Fibroblast of skin of abdomen (primary cell): ENCODE measurements at places on chromosomes 6 and 20.

GRCh38 chr6:35757456-35758123, 18.8 kb upstream of the CLPSL2 start:
- DNase-seq = peak; percentile 17

DNA sequence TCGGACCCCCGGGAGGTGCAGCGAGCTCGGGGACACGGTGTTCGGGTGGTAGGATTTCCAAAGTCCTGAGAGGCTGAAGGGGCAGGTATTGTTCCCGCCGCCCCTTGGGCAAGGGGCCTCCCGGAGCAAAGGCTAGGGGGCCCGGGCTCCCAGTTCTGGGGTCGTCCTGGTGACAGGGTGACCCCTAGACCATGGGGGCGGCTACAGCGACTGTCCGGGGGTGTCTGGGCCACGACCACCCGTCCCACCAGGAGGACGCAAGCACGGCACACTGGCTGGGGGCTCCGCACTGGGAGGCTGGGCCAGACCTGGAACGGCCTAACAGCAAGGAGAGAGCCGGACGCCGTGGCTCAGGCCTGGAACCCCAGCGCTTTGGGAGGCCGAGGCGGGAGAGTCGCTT, 55.6 kb downstream of the PRR18 start:
- no peak for DNase-seq

GRCh38 chr6:6176586-6177228, 143.8 kb downstream of the F13A1 start:
- no peak for DNase-seq

DNA sequence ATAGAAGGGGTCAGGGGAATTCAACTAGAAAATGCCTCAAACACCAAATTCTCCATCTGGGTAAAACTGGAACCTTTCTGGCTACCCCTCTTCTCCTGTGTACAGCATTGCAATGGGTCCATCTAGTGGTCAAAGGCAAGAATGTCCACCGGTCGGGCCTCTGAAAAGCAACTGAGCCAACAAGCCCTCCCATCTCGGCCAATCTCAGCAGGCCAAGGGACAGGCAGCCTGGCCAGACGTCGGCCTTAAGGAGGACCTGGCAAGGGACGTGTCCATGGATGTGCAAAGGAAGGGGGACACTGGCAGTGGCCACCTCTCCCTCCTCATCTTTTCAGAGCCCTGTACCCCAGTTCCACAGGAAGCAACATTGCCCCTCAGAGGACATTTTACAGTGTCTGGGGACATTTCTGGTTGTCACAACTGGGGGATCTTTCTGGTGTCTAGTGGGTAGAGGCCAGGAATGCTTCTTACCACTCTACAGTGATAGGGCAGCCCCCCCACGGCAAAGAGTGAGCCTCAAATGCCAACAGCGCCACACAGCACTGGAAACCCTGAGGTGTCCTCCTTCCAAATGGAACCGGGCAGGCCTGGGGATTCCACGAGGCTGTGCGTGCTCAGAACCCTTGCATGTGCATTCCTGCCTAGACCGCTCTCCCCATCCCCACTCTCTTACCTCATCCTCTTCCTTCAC, 99.8 kb upstream of the FOXA2 start:
- peak; percentile 67 for DNase-seq

DNA sequence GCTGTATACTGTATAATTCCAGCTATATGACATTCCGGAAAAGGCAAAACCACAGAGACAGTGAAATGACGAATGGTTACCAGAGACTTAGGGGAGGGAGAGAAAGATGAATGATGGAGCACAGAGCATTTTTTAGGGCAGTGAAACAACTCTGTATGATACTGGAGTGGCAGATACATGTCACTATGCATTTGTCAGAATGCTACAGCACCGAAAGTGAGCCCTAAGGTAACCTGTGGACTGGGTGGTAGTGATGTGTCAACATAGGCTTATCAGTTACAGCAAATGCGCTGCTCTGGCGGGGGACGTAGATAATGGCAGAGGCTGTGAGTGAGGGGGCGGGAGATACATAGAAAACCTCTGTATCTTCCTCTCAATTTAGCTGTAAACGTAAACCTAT, 201.3 kb upstream of the SSTR4 start:
- DNase-seq = peak; percentile 65

GRCh38 chr6:105748737-105749161, 337.4 kb upstream of the PRDM1 start:
- peak; percentile 38 for DNase-seq

GRCh38 chr6:127519469-127519785, 292 bp upstream of the MTCL3 start:
- no peak for DNase-seq

DNA sequence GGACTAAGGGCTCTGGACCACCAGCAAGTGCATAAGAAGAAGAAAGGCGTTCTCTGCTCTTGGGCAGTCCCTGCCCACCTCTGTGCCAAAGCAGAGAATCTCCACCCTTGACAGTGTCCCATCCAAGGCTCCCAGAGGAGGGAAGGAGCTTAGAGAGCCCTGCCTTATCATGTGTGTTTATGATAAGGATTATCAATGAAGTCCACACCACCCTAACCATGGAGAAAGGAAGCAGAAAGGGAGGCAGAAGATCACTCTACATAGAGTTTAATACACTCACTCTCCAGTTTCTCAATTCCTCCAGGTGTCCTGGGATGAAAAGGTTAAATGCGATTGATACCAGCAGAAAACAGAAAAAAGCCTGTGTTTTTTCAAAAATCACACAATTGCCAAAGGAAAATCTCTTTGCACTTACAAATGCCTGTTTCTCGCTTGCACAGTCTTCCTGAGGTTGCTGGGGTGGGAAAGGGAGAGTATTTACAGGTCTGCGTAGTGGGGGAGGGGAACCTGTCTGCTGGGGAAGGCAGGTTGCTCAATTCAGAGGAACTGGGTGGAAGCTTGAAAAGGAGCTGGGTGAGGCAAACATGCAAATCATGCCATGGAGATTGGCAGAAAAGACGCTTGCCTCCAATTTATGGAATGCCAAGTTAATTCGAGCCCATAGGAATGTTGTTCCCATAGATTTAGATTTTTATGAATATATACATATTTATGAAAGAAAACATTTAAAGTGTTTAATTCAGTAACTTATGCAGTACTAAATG, 104.0 kb downstream of the EYA2 start:
- DNase-seq = no peak

DNA sequence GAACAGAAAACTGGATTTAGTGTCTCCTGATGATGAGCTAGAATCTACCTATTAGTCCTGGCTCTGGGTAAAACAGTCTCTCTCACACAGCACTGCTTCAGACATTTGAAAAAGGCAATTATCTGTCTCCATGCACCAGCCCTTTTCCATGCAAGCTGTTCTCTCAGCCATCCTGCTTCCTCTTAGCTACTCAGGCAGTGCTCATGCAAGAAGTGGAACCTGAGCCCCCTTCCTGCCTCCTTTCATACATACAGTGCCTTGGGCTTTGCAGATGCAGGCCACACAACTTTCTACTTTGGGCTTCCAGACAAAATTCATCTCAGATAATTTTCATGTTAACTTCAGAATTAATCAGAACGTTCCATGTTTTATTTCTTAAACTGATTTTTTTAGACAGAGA, 151.3 kb downstream of the RALGAPA2 start:
- DNase-seq = no peak

GRCh38 chr6:32413427-32414047, 6.6 kb upstream of the BTNL2 start:
- peak; percentile 67 for DNase-seq

DNA sequence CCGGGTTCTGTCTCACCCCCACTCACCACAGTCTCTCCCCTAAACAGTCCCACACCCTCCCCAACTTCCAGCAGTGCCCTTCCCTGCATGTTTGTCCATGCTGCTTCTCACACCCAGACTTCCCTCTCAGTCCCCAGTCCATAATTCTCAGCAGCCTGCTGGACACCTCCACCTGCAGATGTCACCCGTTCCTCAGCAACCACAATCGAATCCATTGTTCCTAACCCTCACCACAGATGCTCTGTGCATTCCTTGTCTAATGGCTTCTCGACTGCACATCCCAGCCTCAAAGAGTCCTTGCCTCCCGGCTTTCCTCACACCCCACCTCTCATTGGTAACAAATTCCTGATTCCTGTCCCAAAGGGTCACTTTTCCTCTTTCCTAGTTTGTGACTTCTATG, 55.6 kb downstream of the GOPC start:
- DNase-seq = no peak

GRCh38 chr6:1296079-1296478, 15.8 kb upstream of the FOXQ1 start:
- no peak for DNase-seq

- no peak for DNase-seq
Observed at GRCh38 chr6:24408719-24409410, 6.1 kb downstream of the MRS2 start.

DNA sequence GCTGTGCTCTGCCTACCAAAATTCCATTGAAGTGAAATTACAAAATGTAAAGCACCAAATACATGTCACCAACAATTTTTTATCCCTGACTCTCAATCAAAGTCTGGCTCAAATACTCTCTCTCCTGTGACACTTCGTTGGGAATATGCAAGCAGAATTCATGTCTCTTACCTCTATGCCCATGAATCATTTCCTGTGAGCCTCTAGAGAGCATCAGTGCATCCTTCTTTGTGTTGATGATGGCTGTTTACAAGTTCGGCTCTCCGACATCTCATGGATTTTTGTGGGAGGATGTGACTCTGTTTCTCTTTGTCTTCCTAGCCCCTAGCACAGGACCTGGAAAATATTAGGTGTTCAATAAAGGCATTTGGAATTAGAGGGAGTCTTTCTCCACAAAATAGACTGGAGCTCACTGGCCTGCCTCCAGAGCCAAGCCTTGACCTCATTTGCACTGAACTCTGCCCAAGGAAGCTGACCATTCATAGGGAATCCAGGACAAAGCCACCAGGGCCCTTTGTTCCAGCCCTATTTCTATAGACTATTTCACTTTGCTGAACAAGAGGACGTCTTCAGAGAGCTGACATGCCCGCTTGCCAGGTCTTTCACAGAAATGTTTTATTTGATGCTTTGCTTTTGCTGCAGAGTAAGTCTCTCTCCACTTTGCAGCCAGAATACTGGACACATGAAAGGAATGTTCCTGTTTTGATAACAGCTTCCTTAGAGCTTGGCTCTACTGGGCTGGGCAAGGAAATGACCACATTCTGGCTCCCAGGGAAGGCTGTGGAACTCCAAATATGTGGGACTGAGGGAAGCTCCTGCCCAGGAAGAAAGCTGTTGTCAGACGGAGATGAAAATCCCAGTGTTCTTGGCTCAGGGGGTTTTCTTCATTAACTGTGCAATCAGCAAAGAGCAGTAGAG, 194.5 kb upstream of the CDYL start:
- DNase-seq = peak; percentile 93

- no peak for DNase-seq
Observed at GRCh38 chr6:129552413-129552812, 157.6 kb downstream of the ARHGAP18 start.

- DNase-seq = peak; percentile 51
Observed at GRCh38 chr6:106927531-106928398, 46.8 kb downstream of the CD24 start.

- no peak for DNase-seq
Observed at GRCh38 chr6:47023573-47023972, 18.6 kb downstream of the ADGRF1 start.

DNA sequence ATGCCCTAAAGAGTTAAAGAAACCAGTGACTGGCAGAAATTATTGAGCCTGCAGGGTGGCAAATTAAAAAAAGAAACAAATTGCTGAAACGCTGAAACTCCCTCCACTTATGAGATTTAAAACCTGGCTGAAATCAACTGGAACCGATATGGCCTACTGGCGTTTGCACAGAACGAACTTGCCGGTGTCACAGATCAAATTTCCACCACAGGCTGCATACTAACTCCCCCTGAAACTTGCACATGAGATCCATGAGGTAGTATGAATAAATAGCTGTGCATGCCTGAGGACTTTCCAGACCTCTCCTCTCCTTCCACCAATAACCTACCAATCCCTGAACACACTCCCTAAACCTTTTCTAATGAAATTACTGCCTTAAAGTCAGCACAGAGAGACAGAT, 150.4 kb downstream of the RNGTT start:
- DNase-seq = no peak

DNA sequence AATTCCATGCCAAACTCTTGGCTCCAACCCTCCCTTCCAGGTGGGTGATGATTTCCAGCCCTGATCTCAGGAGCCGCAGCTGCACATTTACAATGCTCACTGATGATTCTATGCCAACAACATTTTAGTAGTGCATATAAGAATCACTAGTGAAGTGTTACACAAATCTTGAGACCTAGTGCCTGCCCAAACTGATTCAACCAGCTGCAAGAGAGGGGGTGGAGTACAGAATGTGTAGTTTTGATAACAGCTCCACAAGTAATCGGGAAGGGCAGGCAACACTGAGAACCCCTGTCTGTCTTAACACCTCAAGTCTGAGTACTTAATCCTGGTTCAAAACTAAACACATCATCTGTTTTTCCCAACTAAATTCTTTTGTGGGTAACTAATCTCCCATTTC, 91.7 kb downstream of the PRDM1 start:
- no peak for DNase-seq

- no peak for DNase-seq
Observed at GRCh38 chr20:33868595-33868994, 57.4 kb downstream of the CHMP4B start.

DNA sequence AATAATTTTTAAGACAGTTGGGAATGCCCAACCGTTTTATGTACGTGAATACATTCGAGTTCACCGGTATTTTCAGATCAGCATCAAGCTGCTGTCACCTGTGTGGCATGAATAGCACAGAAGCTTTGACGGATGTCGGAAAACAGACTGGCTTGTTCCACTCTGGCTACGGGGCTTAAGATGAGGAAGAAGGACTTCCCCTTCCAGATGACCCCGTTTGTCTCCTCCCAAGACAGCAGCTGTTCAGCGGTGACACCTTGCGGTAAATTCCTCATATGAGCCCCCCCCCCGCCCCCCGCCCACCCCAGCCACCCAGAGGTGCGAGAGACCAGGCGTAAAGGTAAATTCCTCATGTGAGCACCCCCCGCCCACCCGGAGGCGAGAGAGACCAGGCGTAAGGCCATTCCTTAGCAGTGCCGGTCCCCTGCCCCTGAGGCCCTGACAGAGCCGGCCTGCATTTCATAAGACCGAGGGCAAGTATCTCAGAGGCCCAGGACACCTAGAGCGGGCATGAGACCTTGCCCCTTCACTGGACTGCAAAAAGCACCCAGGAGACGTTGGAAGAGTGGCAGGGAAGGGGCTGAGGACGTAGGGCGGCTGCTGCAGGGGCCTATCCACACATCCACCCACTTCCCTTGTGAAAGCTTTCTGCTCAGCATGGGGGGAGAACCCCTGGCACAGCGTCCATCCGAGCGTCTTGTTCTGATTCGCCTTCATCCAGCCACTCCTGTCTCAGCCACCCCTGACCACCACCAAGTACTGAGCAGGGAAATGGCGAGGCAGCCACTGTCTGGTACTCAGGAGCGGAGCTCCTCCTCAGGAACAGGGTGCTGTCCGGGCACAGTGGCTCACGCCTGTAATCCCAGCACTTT, 7.3 kb upstream of the PCMTD2 start:
- no peak for DNase-seq

DNA sequence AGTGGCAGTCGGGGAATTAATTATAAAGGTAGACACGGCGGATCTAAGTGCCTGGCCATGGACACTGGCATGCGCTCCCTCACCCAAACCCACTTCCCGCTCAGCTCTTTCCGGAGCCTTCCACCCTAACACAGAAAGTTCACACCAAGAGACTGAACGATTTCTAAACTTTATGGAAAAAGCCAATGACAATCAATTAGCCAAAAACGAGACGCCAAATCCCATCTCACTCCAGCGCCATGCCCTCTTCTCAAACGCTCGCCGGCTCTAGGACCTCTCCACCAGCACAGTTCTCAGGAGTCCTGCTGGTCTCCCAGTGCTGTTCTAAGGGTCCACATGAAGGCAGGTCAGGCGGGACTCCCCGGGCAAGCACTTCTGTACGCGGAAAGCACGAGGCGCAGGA, 641 bp downstream of the SF3B5 start:
- no peak for DNase-seq
